Activated CD4-positive, CD25-positive, alpha-beta regulatory T cell treated with anti-CD3 and anti-CD28 coated beads, Interleukin-2, amount 50 U/mL, for 72 hours (primary cell): ENCODE measurements at places on chromosomes 12 and 14.

- DNase-seq: no peak
Observed at GRCh38 chr12:129659961-129660622, 243.7 kb downstream of the TMEM132D start.

- no peak for DNase-seq
Observed at GRCh38 chr12:20374795-20375194, 6.5 kb downstream of the PDE3A start.

GRCh38 chr12:131852551-131853299, 24.5 kb downstream of the MMP17 start:
- no peak for DNase-seq

DNA sequence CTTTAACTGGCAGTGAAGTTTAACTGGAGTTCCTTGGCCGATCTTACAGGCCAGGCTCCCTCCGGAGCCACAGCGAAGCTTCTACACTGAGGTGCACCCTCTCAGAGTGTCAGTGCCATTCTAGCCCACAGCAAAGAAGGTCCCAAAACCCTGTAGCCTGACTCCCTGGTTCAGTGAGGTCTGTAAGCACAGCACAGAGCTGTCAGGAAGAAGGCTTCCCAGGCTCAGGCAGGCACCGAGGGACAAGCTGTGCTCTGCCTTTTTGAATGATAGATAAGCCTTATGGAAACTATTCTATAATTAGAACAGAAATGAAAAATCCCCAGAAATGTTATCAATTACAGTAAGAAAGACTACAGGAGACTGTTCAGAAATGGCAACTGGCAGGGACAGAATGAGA, 40.2 kb downstream of the MOK start:
- DNase-seq: no peak

DNA sequence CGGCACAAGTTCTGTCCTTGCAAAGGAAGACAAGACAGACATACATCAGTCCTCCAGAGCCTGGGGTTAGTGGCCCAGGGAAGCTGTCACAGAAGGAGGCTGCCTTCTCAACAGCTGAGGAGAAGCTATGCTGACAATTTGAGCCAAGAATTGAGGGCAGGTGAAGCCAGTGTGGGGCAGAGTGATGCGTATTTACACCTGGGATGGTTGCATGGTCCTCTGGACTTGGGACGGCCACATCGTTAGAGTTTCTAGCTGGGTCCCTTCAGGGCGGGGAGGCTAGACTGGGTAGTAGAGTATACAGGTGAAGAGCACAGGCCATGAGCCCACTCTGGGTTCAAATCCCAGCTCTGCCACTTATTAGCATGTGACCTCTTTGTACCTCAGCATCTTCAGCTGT, 16.5 kb downstream of the KRT85 start:
- DNase-seq: no peak

DNA sequence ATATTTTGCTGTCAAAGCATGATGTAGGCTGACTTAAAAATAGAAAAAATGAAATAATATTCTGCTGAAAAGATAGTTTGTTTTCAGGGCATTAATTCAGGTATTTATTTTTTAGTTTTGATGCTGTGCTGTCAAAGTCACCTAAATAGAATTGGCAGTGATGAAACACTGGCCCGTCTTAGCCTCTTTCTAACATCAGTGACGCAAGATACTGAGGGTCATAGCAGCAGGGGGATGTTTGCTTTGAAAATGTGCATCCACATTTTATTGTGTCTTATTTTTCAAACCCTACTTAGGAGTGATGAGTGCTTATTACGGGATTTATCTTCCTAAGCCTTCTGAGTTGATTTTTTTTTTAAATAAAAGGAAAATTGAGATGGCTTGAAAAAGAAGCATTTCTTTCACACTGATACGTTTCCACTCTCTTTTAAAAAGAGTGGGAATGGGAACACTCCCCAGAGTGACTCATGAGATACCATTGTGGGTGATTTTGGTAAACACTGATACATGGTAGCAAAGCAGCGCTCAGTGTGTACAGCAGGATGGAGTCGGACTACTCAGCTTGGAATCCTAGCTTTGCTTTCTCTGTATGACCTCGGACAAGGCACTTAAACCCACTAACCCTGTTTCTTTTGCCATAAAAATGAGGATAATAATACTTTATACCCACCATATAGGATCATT, 290.8 kb downstream of the ERC1 start:
- DNase-seq: no peak

GRCh38 chr12:130041983-130042812, 120.1 kb upstream of the FZD10 start:
- peak; percentile 54 for DNase-seq

- DNase-seq: no peak
Observed at GRCh38 chr14:71956920-71957563, 24.8 kb downstream of the RGS6 start.

GRCh38 chr14:59318908-59319307, 130.4 kb downstream of the DAAM1 start:
- DNase-seq: no peak

DNA sequence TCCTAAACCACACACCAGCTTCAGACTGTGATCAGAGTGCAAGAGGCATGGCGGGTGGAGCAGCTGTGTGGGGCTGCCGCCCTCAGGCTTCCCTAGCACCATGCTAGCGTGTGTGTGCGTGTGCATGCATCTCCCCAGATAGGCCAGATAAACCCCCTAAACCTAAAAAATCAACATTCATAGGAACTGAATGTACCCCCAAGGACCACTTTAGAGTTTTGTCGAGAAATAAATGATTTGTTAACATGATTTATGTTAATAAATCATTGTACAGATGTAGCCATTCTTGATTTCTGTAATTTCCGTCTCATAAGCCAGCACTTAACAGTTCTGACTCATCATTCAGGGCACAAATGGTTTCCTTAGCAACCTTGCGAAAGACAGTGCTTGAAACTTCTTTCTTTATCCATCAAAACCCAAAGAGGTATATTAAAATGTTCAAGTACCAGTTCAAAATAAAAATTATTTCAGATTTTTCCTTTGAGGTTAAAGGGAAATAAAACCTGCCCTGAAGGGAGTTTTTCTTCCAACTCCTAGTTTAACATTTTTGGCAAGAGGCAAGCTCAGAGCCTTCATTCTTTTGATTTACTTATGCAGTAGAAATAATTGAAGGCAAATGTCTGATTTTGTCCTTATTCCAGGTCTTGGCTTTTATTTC, 206.2 kb upstream of the RGS6 start:
- no peak for DNase-seq

DNA sequence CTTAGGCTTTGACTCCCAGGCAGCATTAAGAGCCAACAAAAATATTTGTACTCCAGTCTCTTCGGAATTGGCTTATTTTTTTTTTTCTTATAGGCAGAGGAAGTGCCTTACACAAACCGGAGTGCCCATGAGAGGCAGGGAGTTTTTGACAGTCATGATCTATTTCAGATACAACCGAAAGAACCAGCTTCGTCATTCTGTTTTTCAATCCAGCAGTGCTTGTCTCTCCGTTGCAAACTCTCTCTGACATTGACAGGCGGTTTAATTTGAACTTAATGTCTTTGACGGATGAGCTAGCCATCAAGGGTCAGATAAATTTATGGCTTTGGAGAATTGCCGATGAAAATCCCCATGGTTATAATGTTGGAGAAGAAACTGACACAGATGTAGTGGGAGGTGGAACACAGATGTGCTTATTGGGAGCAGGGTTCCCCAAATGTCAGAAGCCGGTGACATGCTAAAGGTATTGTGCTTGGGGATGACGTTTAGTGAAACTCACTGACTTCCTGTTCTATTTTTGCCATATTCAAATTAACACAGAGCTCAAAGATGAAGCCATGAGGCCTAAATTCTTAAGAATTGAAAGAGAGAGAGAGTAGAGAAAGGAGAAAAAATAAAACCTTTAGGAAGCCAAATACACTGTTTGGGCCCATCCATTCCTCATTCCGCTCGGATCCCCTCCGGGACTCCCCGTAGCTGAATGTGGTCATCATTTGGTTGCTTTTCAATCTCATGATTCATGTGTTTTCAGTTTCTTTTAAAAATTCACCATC, 59.7 kb downstream of the PLXNC1 start:
- DNase-seq: peak; percentile 43
